ENCODE measurements at places on chromosomes 11 and 22.

DNA sequence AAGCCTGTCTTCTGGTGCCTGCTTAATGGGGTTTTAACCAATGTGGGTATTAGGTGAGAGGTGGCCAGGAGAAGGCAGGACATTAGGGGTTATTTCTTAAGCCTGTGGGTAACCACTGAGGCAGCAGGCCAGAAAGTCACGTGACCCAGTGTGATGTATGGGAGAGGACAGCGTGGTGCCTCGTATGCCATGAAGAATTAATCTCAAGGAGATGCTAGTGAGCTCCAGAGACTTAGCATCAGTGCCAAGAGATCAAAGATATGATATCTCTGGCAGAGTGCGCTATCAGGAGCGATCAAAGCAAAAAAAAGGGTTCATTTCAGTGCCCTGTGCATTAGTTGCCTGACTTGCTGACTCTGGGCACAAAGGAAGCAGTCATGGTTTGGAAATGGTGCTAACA, 275.5 kb downstream of the KIRREL3 start:
- no peak for DNase-seq
- H3K27me3 ChIP-seq, result no peaks in the 10 kb centered on the region
- H3K27ac ChIP-seq, result no peak overlapping the region
- H3K4me1 ChIP-seq, result peaks cover 23% of the 10 kb centered on the region
- no peaks in the 10 kb centered on the region for H3K36me3 ChIP-seq

DNA sequence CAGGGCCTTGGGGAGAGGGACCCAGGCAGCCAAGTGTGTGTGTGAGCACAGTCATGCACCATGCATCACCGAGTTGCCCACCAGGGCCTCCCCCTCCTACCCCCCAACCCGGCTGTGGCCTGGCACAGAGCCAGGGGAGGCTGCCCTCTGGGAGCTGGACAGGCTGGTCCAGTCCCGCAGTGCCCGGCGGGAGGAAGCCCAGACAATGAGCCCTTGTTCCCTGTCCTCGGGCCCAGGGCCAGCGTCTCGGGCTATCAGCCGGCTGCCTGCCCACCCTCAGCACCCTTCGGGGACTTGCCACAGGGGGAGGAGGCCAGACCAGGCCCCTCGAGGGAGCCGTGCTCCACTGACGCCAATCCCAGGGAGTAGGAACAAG, 4.5 kb downstream of the LRRC75B start:
- peaks cover 71% of the 10 kb centered on the region for H3K4me1 ChIP-seq
- peaks cover 67% of the 10 kb centered on the region for H3K36me3 ChIP-seq
- H3K4me3 ChIP-seq, result no peak overlapping the region
- H3K27me3 ChIP-seq, result no peaks in the 10 kb centered on the region

DNA sequence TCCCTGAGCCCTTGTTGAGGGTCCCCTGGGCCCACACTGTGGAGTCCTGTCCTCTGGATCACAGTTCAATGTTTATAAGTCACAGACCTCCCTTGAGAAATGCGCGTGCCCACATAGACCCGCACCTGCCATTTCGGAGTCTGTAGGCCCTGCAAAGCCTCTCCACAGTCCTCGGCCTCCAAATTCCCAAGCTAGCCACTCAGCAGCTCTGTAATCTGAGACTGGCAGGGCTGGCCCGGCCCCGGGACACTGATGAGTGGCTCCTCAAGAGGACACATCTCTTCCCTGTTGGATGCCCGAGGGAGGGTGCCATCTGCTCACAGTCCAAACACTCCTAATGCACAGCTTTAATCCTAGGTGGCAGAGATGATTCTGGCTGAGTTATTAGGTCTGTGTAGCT, 39.1 kb downstream of the B3GAT1 start:
- peaks cover 9% of the 10 kb centered on the region for H3K4me1 ChIP-seq
- no peaks in the 10 kb centered on the region for H3K27me3 ChIP-seq

DNA sequence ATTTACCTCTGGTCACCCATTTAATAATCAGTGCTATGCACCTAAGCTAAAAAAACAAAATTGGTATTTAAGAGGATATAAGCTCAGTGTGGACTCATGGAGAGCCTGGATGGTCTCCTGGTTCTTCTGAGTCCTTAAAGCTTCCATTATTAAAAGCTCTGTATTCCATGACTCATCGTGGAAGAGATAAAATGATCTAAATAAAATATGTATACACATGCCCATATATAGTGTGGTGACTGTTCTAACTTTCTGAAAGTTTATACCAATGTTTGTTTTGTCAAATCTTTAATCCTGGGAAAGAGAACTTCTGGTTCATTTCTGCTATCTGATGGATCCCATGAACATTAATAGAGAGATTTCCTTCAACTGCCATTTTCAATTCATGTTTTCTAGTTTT, 375.9 kb downstream of the GUCY1A2 start:
- no peaks in the 10 kb centered on the region for H3K36me3 ChIP-seq
- H3K27me3 ChIP-seq, result no peaks in the 10 kb centered on the region
- no peak overlapping the region for H3K4me3 ChIP-seq
- no peak overlapping the region for H3K27ac ChIP-seq
- no peak for DNase-seq

- peaks cover 20% of the 10 kb centered on the region for H3K4me1 ChIP-seq
- no peak overlapping the region for H3K27ac ChIP-seq
- no peak for DNase-seq
- no peak overlapping the region for H3K4me3 ChIP-seq
- peaks cover 2% of the 10 kb centered on the region for H3K27me3 ChIP-seq
Measured at GRCh38 chr22:49321477-49322055, 506.1 kb downstream of the BRD1 start.

DNA sequence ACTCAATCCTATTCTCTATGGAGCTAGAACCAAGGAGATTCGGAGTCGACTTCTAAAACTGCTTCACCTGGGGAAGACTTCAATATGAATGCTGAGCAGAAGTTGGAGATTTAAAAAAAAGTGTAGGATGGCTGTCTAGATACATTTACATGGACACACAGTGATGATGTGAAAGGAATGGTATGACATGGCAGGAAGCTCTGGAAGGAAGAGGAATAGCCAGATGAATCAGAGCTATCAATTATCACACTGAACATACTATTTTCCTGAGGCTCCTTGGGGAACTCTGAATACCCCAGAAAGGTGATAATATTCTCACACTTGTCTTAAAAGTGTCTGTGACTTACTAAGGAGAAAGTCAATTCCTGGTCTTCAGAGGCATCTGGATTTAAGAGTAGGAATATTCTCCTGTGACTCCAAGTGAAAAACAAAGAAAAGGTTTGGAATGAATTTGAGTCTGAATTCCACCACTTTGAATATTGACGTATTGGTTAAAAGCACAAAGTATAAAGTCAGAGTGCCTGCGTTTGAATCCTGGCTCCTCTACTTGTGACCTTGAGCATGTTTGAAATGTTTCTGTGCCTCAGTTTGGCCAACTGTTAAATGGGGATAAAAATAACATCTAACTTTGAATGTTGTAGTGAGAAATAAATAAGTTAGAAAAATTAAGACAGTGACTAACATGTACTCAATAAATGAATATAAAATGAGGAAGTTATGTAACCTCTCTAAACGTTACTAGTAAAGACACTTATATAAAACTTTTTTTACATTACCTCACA, 1.3 kb downstream of the OR52D1 start:
- H3K27ac ChIP-seq, result no peak overlapping the region
- no peaks in the 10 kb centered on the region for H3K27me3 ChIP-seq
- no peak overlapping the region for H3K4me3 ChIP-seq
- DNase-seq, result no peak

DNA sequence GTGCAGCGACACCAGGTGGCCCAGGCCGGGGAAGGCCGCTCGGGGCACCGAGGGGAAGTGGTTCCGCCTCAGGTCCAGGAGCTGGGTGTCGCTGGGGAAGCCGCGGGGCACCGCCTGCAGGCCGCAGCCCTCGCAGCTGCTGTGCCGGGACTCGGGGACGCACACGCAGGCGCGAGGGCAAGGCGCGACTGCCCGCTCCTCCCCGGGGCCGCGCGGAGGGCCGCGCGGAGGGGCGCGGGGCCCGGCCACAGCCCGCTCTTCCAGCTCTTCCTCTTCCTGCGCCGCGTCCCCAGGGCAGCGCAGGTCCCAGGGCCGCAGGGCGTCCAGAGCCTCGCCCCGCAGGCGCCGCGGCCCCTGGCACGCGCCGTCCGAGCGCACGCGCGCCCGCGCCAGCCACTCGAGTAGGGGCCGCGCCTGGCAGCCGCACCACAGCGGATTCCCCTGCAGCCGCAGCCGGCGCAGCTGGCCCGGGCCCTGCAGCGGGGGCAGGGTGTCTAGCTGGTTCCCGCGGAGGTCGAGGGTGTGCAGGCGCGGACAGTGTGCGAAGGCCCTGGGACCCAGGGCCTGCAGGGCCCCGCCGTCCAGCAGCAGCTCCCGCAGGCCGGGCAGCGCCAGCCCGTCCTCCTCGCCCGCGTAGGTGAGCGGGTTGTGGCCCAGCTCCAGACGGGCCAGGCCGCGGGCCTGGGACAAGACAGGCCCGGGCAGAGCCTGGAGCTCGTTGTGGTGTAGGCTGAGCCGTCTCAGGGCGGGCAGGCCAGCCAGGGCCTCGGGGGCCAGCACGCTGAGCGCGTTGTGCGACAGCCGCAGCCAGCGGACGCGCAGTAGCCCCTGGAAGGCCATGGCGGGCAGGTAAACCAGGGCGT, 2.8 kb downstream of the CHADL start:
- H3K27ac ChIP-seq, result no peak overlapping the region
- peaks cover 28% of the 10 kb centered on the region for H3K36me3 ChIP-seq
- peaks cover 50% of the 10 kb centered on the region for H3K4me1 ChIP-seq
- H3K4me3 ChIP-seq, result peak overlapping the region; percentile 11
- H3K27me3 ChIP-seq, result no peaks in the 10 kb centered on the region
- peak; percentile 80 for DNase-seq

- H3K36me3 ChIP-seq, result peaks cover 86% of the 10 kb centered on the region
- H3K4me3 ChIP-seq, result no peak overlapping the region
- no peaks in the 10 kb centered on the region for H3K27me3 ChIP-seq
- DNase-seq, result no peak
- H3K4me1 ChIP-seq, result peaks cover 69% of the 10 kb centered on the region
- H3K27ac ChIP-seq, result peak overlapping the region; percentile 88
Measured at GRCh38 chr22:39431821-39432251, 25.0 kb upstream of the MGAT3 start.

- H3K27me3 ChIP-seq, result no peaks in the 10 kb centered on the region
- DNase-seq, result no peak
- peaks cover 12% of the 10 kb centered on the region for H3K4me1 ChIP-seq
- no peak overlapping the region for H3K4me3 ChIP-seq
- no peak overlapping the region for H3K27ac ChIP-seq
- H3K36me3 ChIP-seq, result no peaks in the 10 kb centered on the region
Measured at GRCh38 chr11:27215471-27216269, 147.3 kb downstream of the CCDC34 start.

DNA sequence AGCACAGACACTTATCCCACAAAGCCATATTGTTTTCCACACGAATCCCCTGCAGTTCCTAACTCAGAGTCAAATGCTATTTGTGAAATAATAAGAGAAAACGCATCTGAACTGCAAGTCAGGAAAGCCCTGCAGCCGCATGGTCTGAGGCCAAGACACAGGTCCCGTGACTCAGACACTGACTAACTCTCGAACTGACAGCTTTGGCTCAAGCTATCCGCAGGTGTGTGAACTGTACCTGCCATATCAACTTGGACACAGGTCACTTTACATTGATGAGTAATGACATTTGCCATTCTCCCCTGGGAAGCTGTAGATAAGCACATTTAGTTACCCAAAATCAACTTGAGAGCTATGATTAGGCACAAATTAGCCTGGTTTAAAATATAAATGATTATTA, 34.9 kb upstream of the NFRKB start:
- H3K36me3 ChIP-seq, result peaks cover 13% of the 10 kb centered on the region
- DNase-seq, result no peak
- no peak overlapping the region for H3K4me3 ChIP-seq
- no peaks in the 10 kb centered on the region for H3K27me3 ChIP-seq
- no peak overlapping the region for H3K27ac ChIP-seq
- H3K4me1 ChIP-seq, result no peaks in the 10 kb centered on the region

GRCh38 chr11:27213232-27213660, 149.8 kb downstream of the CCDC34 start:
- H3K4me3 ChIP-seq, result no peak overlapping the region
- no peaks in the 10 kb centered on the region for H3K36me3 ChIP-seq
- no peak for DNase-seq
- H3K27me3 ChIP-seq, result no peaks in the 10 kb centered on the region
- peaks cover 12% of the 10 kb centered on the region for H3K4me1 ChIP-seq

GRCh38 chr11:112185883-112186282, 10.6 kb downstream of the BCO2 start:
- H3K36me3 ChIP-seq, result no peaks in the 10 kb centered on the region
- H3K27ac ChIP-seq, result no peak overlapping the region
- no peaks in the 10 kb centered on the region for H3K27me3 ChIP-seq
- H3K4me1 ChIP-seq, result no peaks in the 10 kb centered on the region
- H3K4me3 ChIP-seq, result no peak overlapping the region
- DNase-seq, result no peak

DNA sequence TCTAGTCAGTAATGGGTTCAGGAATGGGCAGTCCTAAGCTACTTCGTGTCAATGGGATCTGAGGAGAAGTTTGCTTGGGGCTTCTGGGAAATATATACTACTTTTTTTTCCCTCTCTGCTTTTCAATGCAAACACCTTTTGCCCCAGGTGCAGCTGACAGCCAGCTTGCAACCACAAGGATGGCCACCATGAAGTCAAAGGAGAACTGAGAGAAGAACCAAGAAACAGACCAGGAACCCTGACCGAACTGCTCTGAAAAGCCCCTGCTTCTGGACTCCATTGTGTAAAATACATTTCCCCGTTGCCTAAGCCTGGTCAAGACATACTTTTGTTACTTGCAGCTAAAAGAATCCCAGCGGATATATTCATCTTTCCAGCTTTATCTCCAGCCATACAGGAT, 20.1 kb upstream of the CD44 start:
- no peak overlapping the region for H3K4me3 ChIP-seq
- no peak overlapping the region for H3K27ac ChIP-seq
- no peaks in the 10 kb centered on the region for H3K36me3 ChIP-seq
- peaks cover 4% of the 10 kb centered on the region for H3K4me1 ChIP-seq

DNA sequence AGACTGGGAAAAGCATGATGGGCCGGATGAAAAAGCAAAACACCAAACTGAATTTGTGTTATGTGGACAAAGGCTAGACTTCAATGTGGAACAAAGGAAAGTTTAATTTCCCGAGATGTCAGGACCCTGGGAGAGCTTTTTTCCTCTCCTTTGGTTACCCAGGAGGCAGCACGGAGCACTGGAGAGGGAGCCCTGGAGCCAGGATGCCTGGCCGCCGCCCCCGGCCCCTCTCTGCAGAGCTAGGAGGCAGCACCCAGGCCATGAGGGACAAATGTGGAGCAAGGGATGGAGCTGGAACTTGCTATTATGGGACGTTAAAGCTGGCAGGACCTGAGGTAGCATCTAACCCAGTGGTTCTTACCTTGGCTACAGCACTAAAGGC, 108.9 kb downstream of the MORC2 start:
- no peak overlapping the region for H3K27ac ChIP-seq
- DNase-seq, result no peak
- H3K4me1 ChIP-seq, result peaks cover 16% of the 10 kb centered on the region

GRCh38 chr22:40878922-40879321, 17.0 kb upstream of the DNAJB7 start:
- DNase-seq, result no peak
- H3K36me3 ChIP-seq, result peaks cover 12% of the 10 kb centered on the region
- no peaks in the 10 kb centered on the region for H3K27me3 ChIP-seq
